SK-MEL-5 (cell line): ENCODE measurements at places on chromosomes 6 and 20. TPM values are rescaled to one million over a fixed set of nuclear protein-coding genes. Genes with fewer than 3 reads are reported as not detected.

TGM3 gene
- not detected in 2 replicates for total RNA-seq

TTI1 gene
- total RNA-seq = 30.1 and 31.9 TPM in 2 replicates

RBM24 gene
- 7.9 and 8.5 TPM in 2 replicates for total RNA-seq

HS3ST5 gene
- 0.42 and 0.56 TPM in 2 replicates for total RNA-seq

POLR3F gene
- 24.2 and 26.3 TPM in 2 replicates for total RNA-seq

CCM2L gene
- total RNA-seq = 0.08 and 0.16 TPM in 2 replicates

TCP11 gene
- total RNA-seq = not detected in 2 replicates

LY6G6F gene
- not detected in 2 replicates for total RNA-seq

TBC1D32 gene
- total RNA-seq = 1.1 and 4.1 TPM in 2 replicates

PTGIS gene
- 0.16 TPM in 1 of 2 replicates, not detected in the other for total RNA-seq

MYLIP gene
- total RNA-seq = 62.5 and 72.2 TPM in 2 replicates

MYB gene
- 1.3 and 2.0 TPM in 2 replicates for total RNA-seq

ADGB gene
- total RNA-seq = not detected in 2 replicates

ADGRG6 gene
- 130 and 134 TPM in 2 replicates for total RNA-seq

PRSS35 gene
- 0.18 TPM in 1 of 2 replicates, not detected in the other for total RNA-seq

FYN gene
- total RNA-seq = 60.6 and 72.8 TPM in 2 replicates

EFCAB8 gene
- total RNA-seq = not detected in 2 replicates

IBTK gene
- 35.8 and 38.9 TPM in 2 replicates for total RNA-seq

FAM217A gene
- not detected in 2 replicates for total RNA-seq

KCNQ5 gene
- total RNA-seq = 13.9 and 24.1 TPM in 2 replicates

RHAG gene
- not detected in 2 replicates for total RNA-seq

PLCB4 gene
- total RNA-seq = 15.8 and 16.1 TPM in 2 replicates

TMEM170B gene
- total RNA-seq = 5.8 and 6.6 TPM in 2 replicates

TPD52L1 gene
- 53.6 and 54.5 TPM in 2 replicates for total RNA-seq

HLA-DPB1 gene
- total RNA-seq = 1.7 and 3.5 TPM in 2 replicates

SCRT2 gene
- not detected in 2 replicates for total RNA-seq

PTCRA gene
- total RNA-seq = 6.2 and 9.7 TPM in 2 replicates

MEI4 gene
- total RNA-seq = 0.08 TPM in 1 of 2 replicates, not detected in the other

WFDC5 gene
- total RNA-seq = not detected in 2 replicates

SMLR1 gene
- not detected in 2 replicates for total RNA-seq

CYP39A1 gene
- 0.34 and 0.56 TPM in 2 replicates for total RNA-seq

RSPH9 gene
- 1.1 and 1.7 TPM in 2 replicates for total RNA-seq

CST2 gene
- not detected in 2 replicates for total RNA-seq

SNX21 gene
- total RNA-seq = 14.8 and 25.5 TPM in 2 replicates

ENPP4 gene
- 1.4 and 2.1 TPM in 2 replicates for total RNA-seq

OXT gene
- total RNA-seq = not detected in 2 replicates

EPHA7 gene
- 4.9 and 5.7 TPM in 2 replicates for total RNA-seq

LRFN2 gene
- not detected in 2 replicates for total RNA-seq

ZNF343 gene
- total RNA-seq = 10.6 and 11.8 TPM in 2 replicates

C20orf202 gene
- not detected in 2 replicates for total RNA-seq

AGPAT1 gene
- total RNA-seq = 77.8 and 85.2 TPM in 2 replicates

CYP24A1 gene
- total RNA-seq = not detected in 2 replicates

PRDM1 gene
- total RNA-seq = 0.08 and 0.16 TPM in 2 replicates

GRM1 gene
- 0.13 and 0.26 TPM in 2 replicates for total RNA-seq

FIG4 gene
- total RNA-seq = 11.0 and 11.5 TPM in 2 replicates

COL11A2 gene
- total RNA-seq = 0.42 and 0.98 TPM in 2 replicates

HUS1B gene
- 0.16 and 0.56 TPM in 2 replicates for total RNA-seq

PLCB1 gene
- total RNA-seq = 14.9 and 19.7 TPM in 2 replicates

PHACTR3 gene
- total RNA-seq = not detected in 2 replicates

KCNK15 gene
- 0.13 TPM in 1 of 2 replicates, not detected in the other for total RNA-seq

SRSF3 gene
- total RNA-seq = 225 and 237 TPM in 2 replicates

FOXC1 gene
- 9.4 and 10.3 TPM in 2 replicates for total RNA-seq

NKX2-2 gene
- total RNA-seq = 0.13 TPM in 1 of 2 replicates, not detected in the other

IL17A gene
- total RNA-seq = not detected in 2 replicates

DDR1 gene
- 33.2 and 34.1 TPM in 2 replicates for total RNA-seq

CLVS2 gene
- total RNA-seq = not detected in 2 replicates

TREML1 gene
- total RNA-seq = not detected in 2 replicates

RBL1 gene
- 15.5 and 16.8 TPM in 2 replicates for total RNA-seq
